ENCODE measurements at places on chromosomes 1 and 21.

DNA sequence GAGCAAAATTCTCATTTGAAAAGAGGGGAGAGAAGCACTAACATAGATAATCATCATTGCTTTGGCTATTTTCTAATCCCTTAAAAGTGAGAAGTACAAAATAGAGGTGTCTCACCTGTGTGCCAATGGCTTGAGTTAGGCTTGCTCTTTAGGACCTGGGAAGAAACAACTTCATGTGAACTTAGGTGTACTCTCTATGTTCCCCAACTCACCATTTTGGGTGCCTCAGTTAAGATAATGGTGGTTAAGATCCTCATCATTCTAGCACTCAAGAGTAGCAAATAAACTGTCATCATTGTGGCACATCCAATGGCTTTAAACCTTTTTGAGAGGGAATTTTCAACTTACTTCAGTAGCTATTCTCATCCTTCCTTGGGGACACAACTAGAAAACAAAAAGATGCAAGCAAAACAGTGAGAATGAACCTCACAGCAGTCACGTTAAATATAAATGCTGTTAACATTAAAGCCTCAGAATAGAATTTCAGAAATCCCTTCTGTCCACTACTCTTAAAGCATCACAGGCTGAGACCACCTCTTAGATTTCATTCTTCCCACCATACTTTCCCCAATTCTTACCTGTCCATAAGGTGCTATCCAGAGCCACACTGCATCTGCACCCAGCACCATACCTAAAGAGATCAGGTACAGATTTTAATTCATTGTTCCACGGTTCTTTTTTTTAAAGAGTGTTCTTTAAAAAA lies 1.2 kb downstream of the GAS5 start:
- DNase-seq, result no peak

DNA sequence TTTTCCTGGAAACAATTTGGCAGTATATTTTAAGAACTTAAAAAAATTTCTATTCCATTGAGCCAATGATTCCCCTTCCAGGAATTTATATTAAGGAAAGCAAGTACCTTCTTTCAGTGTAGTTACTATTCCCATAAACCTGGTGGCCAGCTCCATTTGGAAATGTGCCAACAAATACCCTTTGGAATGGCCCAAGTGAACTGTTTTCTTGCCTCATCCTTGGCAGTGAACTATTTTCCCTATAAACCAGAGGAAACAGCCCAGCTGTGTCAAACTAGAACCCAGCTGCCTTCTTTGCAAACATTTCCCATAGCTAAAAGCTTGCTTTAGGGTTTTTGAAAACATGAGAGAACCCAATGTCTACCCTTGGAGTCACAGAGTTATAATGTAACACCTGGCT lies 496.9 kb downstream of the NEGR1 start:
- no peak for DNase-seq

GRCh38 chr1:74729741-74730478 lies 2.9 kb downstream of the CRYZ start:
- DNase-seq, result no peak

- DNase-seq, result no peak
Measured at GRCh38 chr1:234943836-234944402, 184.7 kb downstream of the TOMM20 start.

- DNase-seq, result no peak
Measured at GRCh38 chr1:236395230-236395946, 1.3 kb downstream of the EDARADD start.

- DNase-seq, result no peak
Measured at GRCh38 chr1:234541286-234541975, 62.5 kb upstream of the TARBP1 start.

DNA sequence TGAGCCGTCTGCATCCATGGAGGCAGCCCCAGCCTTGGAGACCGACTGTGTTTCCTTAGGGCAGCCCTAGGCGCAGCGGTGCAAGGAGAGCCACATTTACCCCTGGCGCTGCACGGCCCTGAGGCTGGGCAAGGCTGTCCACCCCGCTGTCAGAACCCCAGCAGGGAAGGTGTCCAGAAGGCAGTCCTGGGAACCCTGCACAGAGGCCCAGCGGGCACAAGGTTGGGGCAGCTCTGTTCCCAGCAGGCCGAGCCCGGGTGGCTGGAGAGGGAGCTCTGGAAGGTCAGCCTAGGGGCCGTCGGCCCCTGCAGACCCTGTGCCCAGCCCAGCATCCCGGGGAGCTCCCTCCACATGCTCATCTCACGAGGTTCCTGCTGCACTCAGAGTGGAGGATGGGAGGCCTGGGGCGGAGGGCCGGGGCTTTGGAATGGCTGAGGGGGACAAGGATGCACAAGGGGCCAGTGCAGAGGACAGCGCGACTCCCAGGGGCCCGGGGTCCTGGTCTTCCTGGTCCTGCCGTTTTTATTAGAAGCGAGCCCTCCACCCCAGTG lies 19.9 kb upstream of the SAMD11 start:
- DNase-seq, result peak; percentile 10
